ENCODE measurements at places on chromosomes 2 and 18. TPM values are rescaled to one million over a fixed set of nuclear protein-coding genes. Genes with fewer than 3 reads are reported as not detected.

GRCh38 chr2:84029903-84030575, 429.0 kb downstream of the SUCLG1 start:
- no peak for DNase-seq

GRCh38 chr2:43088143-43089073, 138.0 kb downstream of the ZFP36L2 start:
- no peak for DNase-seq

- no peak for DNase-seq
These were observed 1.5 kb downstream of the SMYD1 start for GRCh38 chr2:88069117-88069516.

DNA sequence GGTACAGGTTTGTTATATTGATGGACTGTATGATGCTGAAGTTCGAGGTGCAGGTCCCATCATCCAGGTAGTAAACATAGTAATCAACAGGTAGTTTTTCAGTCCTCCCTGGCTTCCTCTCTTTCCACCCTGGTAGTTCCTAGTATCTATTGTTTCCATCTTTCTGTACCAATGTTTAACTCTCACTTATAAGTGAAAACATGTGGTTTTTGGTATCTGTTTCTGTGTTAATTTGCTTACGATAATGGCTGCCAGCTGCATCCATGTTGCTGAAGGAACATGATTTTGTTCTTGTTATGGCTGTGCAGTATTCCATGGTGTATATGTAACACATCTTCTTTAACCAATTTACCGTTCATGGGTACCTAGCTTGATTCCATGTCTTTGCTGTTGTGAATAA, 69.6 kb upstream of the LRRTM1 start:
- no peak for DNase-seq

- no peak for DNase-seq
These were observed 41.5 kb upstream of the ERBB4 start for GRCh38 chr2:212580117-212580516.

DNA sequence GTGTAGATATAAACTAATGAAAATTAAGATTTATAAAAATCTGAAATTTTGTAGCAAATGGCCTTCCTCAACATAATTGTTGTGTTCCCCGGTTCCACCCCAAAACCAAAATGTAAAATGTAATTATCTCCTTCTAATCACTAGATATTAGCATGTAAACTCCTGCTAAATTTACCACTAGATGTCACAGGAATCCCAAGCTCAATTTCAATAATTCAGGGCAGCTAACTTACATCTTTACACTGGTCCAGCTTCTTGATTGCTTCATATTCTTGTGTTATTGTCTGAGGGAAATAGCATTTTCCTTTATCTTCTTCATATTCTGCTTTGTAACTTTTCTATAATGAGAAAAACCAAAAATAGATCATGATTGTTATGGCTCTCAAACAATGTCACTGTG, 42.6 kb downstream of the NEB start:
- DNase-seq: no peak

PTGR3 gene
- total RNA-seq: 77.3 TPM

DNA sequence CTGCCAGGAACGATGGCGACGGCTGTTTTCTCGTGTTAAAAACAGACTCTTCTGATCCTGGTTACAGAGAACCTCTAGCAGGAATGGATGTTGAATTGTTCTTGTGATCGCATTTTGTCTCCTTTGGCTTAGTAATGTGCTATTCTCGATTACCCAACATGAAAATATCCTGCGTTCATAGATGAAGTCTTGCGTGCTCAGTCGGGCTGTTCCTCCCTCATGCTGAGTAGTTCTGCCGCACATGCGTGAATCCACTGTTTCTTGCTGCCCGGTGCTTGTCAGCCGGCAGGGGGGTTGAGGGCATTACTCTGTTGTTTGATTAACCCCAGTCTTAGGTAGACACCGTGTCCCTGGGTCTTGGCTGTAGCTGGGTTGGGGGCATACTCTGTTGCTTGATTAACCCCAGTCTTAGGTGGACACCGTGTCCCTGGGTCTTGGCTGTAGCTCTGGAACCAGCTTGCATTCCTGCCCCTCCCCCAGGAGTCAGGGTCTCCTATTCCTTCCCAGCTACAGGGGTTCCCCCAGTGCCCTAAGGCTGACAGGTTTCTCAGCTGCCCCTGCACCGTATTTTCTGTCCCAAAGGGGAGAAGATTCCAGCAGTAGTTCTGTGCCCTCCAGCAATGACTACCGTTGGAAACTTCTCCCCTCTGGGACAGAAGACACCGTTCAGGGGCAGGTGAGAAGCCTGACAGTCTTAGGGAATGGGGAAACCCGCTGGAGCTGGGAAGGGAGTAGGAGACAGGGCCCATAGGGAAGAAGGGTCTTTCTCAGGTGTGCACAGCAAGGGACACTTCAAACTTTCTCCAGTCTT, 22.1 kb upstream of the ASB1 start:
- DNase-seq: no peak

SPC25 gene
- 0.60 TPM for total RNA-seq

DNA sequence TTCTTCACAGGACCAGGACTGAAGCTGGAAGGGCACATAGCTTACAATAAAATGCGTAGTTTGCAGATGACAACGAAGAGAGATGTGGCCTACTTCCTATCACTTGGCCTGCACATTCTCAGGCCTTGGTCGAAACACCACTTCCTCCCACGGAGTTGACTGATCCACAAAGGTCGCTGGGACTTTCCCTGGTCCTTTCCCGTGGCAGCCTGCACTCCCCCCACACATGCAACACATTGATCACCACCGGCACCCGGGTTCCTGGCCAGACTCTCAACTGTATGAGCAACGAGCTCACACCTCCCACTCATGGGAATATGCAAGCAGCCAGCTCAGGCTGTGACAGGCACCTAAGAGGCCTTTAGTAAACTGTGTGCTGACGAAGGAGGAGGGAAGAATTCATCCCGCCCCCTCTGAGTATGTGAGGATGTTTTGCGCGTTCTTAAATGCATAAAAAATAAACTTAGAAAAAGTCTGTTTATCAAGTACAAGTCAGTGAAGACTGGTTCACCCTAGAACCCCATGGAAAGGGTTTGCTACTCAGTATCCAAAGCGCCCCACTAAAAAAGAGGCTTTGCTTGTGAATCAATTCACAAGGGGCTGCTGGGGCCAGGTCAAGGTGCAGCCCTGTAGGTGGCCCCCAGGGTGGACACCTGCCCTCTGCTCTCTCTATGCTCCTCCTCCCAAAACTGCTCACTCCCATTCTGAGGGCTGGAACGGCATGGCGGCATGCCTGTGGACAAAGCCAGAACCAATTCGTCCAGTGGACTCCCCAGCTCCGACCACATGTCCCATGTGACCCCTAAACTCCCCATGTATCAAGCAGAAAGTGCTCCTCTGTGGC, 154.3 kb downstream of the EIPR1 start:
- DNase-seq: no peak

DNA sequence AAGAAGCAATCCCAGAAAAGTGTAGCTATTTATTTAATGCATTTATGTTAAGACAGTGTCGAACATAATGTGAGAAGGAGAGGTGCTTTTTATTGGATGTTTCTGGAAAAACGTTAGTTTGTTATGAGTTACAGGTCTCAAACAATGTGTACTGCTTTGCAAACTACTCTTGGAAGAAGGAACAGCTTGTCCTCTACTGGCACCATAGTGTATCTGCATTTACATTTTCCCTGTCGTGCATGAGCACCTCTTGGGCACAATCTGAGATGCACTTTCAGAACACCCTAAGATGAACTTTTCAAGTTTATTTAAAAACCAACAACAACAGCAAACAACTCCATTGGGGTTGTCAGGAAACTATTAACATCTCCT, 22.8 kb downstream of the CCNYL1 start:
- no peak for DNase-seq

LOXHD1 gene
- total RNA-seq: 0.49 TPM

ALPI gene
- total RNA-seq: not detected

DNA sequence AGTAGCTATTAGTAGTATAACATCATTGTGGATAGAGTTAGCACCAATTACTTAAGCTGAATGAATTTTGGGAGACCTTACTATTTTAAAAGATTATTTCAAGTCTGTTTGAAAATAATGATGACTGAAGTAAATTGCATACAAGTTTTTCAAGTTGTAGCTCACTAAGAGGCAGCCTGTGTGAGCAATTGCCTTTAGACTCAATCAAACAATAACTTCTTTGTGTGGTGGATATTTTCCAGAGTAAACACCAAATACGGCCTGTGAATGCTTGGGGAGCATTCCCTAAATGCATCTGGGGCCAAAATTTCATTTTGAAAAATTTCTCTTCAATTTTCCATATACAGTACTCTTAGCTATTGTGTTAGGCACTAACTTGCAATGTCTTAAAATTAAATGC, 7.9 kb downstream of the SERPINB12 start:
- DNase-seq: no peak

DNA sequence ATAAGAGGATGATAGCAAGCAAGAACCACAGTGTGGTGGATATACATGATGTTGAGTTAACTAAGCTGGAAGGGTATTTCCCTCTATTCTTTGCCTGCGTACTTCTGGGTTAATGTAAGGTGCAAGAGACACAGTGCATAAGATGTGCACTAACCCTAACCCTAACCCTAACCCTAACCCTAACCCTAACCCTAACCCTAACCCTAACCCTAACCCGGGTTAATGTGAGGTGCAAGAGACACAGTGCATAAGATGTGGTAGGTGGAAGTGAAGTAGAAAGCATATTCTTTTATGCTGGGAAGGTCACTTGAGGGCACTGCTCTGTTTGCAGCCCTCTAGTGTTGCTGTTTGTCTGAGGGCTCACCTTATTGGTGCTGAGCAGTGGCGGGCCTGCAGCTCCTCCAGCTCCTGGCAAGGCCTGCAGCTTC, 181.5 kb upstream of the ITGA4 start:
- no peak for DNase-seq

- no peak for DNase-seq
These were observed 9.6 kb downstream of the DCDC2C start for GRCh38 chr2:3712831-3713503.

DNA sequence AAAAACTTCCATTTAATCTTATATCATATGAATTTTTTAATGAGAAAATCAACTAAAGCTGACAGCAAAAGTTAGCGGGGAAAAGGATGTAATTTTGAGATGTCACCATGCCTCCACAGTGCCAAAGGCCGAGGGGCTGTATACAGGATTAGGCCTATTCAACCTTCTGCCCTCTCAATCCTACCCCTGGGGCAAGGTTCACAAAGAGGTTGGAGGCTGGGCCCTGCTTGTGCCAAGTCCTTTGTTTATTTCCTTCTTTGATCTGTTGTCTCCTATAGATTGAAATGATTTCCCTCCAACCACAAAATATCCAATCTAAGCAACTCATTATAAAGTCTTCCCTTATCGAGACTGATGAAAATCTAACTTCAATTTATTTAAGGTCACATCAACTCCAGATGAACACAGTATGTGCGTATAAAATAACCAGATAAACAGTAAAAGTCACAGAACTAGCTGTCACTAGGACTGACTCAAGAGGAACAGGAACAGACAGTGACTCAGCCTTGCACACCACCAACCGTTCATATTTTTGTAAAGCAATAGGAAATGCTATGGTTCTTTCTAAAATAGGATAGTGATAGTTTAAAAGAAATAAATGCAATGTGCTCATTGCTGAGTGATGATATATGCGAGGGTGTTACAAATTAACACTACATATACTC, 95.8 kb downstream of the SLC25A12 start:
- DNase-seq: no peak

DNA sequence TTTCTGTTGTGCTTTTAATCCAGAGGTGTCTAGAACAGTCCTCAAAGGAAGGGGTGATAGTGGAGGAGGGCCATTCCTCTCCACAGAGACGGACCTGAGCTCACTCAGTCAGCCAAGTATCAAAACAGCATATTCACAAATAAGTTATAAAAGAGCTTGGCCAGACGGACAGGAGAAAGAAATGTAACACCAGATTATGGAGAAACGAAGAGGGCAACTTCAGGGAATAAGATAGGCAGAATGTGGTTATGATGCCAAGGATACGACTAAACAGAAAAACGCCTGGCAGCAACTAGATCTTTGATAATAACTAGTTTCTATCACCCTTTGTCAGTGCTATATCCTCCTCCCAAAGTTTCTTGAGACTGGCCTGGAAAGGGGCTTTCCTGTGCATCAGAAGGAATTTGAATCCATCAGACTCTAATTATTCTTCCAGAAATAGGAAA, 42.5 kb downstream of the MAP4K3 start:
- DNase-seq: no peak

- peak; percentile 90 for DNase-seq
These were observed 30.2 kb downstream of the GLI2 start for GRCh38 chr2:120765678-120766469.

PRKAG3 gene
- total RNA-seq: 0.14 TPM

MC4R gene
- total RNA-seq: not detected

CYP27C1 gene
- total RNA-seq: 0.11 TPM

PROM2 gene
- total RNA-seq: 1.4 TPM

- DNase-seq: no peak
These were observed 40.1 kb downstream of the FBXO48 start for GRCh38 chr2:68426848-68427579.

DNA sequence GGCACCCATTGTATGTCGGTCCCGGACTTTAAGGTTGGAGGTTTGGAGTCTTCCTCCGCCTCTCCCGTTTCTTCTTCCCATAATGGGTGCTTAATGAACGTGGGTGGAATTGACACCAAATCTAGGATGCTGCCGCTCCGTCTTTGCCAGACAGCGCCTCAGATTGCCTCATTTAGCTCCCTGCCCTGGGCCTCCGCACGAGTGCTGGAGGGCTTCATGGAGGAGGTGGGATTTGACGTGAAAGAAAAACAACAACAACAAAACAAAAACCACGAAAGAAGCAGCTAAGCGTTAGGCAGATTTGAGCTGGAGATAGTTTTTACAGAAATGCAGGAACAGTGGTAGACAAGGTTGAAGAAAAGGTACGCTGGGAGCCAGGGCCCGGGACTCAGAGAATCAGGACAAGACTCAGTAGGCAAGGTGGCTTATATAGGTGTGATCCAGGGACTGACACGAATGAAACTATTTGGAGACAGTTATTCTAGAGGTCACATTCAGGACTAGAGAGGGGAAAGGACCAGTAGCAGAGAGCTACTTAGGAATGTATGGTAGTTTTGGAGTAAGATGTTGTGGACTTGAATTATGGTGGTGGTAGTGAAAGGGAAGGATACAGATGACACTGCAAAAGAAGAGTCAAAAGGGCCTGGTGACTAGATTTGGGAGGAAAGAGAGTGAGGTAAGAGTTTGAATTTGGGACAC, 605 bp downstream of the ZNF2 start:
- DNase-seq: no peak

- no peak for DNase-seq
These were observed 1545.5 kb downstream of the SUCLG1 start for GRCh38 chr2:82913566-82913965.

GRCh38 chr2:229118927-229119326, 152.2 kb downstream of the PID1 start:
- no peak for DNase-seq
